ENCODE measurements at places on chromosomes 2 and 18.

DNA sequence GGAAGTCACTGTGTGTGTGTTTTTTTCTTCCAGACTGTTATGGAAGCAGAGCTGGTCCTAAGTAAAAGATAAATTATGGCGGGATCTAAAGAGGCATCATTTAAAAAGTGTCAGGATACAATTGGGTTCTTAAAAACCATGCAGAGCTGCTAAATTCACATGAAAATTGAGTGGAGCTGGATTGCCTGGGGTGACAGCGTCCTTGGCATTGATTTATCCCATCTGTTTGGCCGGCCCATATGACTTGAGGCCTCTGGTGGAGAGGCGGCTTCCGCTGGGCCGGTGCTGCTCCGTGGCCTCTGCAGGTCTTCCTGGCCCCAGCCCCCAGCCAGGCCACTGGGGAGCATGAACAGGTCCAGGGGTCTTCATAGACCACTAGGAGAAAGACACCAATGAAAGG is 165.5 kb downstream of the GLI2 start:
- no peak for DNase-seq

DNA sequence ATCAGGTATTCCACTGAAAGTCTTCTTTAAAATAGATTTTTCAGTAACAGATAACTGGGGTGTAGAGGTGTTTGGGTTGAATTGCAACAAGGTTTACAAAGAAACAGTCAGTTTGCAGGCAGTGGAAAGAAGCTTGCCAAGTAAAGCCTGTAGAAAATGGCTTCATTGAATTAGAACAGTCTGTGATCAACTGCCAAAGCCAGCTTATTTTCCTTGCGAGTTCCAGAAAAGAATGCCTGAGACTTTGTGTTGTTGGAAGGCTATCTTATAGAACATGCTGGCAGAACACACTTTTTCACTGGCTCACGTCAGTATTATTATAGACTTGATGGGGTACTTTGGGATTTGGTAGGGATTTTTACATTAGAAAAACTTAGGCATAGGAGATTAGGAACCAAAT is 601.0 kb downstream of the XIRP2 start:
- no peak for DNase-seq

DNA sequence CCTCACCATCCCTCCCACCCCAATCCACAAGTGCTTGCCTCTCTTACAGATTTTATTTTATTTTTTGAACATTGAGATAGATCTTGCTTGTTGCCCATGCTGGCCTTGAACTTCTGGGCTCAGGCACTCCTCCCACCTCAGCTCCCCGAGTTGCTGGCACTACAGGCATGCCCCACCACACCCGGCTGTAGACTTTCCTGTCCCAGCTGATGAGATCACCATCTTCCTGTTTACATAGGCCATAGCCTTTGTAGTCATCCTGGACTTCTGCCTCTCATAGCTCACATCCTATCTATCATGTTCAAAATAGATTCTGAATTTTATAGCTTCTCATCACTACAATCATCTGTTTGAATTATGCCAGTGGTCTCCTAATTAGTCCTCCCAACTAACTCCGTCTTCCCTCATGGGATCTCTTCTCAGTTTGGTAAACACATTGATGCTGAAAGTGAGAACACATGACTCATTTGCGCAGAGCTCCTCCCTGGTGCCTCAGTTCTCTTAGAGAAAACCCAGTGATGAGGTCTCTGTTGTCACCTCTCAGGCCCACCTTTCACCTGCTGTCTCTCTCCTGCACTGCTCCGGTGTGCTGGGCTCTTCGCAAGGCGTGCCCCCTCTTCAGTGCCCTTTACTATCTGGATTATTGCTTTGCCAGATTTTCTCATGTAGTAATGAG is 243.0 kb downstream of the ZNF407 start:
- peak; percentile 31 for DNase-seq

DNA sequence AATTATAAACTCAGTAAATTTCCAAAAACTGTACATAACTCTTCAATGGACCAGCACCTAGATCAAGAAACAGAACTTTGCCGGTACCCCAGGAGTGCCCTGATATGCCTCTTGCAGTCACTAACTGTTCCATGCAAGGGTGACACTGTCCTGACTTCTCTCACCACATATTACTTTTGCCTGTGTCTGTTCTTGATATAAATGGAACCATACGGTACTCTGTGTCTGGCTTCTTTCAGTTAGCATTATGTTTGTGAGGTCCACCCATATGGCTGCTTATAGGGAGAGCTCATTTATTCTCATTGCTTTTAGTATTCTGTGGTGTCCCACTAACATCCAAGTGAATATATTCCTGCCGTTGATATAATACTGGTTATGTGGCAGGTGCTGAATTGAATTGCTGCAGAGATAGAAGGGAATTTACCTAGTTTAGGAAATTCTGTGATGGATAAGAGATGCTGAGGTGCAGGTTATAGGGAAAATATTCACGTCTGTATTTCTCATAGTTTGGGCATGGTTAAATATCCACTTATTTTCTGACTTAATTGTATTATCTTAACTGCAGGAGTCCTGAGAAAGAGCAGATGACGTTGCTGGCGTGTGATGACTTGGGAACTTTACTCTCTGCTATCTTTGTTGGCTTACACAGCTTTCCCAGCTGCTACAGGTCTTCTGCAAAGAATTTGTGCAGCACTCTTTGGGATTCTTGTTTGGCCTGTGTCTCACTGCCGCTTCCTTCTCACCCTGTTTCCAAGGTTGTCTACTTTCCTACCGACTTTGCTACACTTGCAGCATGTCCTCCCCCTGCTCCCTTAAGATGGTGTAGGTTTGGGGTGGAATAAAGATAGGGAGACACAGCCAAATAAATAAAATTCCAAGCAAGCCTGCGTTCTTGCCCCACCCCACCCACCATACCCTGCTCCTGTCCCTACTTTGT is 107.9 kb downstream of the MAP4K4 start:
- no peak for DNase-seq

DNA sequence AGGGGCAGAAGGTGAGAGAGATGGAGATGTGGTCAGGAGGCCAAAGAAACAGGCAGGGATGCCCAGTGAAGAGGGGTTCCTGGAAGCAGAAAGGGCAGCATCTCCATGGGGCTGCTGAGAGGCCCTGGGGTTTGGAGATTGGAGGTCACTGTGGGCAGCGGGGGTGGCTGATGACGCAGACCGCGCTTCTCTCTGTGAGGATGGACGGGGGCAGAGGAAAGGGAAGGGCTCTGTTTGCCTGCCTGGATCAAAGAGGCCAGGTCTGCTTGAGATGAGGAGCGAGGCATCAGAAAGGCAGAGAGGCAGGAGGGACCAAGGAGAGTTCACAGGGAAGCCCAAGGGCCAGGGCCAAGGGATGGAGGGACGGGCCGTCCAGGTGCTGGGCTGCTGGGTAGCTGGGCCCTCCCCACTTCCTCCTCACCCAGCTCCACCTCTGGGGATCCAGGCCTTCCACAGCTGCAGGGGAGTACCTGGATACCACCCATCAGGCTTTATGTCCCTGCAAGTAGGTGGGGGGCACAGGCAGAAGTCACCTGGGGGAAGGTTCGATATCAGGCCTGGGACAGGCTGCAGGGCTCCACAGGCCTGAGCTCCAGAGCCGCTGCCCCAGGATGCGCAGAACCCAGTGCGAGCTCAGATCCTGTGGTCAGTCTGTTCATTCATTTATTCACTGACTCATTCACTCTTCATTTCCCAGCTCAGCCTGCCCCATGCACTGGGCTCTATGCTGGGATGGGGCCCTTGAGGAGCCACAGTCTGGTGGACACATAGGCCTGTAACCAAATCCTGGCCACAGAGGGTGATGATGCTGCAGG is 30.6 kb downstream of the ADRA2B start:
- no peak for DNase-seq

DNA sequence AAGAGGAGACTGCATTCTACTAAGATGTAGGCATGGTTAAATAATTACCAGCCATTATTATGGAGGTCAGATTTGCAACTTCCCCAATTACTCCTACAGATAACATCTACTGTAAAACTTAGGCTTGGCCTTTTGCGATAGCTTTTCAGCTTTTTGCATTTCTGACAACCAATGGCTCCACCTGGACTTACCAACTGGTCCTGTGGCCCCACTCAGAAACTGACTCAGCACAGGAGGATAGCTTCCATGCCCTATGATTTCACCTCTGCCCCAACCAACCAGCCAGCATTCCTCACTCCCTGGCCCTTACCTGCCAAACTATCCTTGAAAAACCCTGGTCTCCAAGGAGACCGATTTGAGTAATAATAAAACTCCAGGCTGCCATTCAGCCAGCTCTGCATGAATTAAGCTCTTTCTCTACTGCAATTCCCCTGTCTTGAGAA is 28.2 kb downstream of the TUBB6 start:
- no peak for DNase-seq

DNA sequence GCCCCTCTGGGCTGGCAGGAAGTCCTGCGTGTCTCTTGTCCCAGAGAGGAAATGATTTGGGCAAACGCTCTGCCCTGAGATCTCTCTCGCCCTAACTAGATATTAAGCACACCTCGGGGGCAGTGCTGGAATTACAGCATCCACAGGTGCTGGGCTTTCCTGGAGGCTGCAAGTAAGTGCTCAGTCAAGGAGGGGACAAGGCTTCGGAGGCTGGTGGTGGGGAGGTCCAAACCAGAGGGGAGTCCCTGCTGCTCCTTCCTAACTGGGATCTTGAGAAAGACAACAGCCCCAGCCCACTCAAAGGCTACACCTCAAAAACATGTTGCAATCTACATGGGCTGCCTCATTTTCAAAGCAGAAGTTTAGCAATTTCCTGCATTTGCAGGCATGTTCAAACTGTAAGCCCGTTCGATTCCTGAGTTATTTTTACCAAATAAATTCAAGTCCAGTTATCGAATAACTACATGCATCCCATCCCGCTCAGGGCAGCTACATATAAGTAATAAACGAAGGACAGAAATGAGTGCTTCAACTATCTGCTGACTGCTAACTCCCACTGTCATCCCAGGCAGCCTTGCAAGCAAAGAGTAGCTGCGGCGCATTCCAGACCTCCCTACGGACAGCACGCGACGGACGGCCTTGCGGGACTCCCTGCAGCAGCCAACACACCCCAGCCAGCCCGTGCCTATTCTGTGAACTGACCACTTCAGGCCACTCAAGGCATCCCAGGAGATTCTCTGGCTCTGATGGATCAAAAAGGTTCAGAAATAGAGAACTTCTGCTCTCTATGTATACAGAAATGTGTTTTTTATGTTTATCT is 27.5 kb downstream of the ZNF516 start:
- no peak for DNase-seq

GRCh38 chr2:120224256-120224655 is 1.1 kb upstream of the TMEM185B start:
- DNase-seq: no peak

- DNase-seq: no peak
Observed at GRCh38 chr2:126467367-126468054, 188.4 kb upstream of the GYPC start.

GRCh38 chr2:239118675-239119211 is 270.9 kb downstream of the TWIST2 start:
- no peak for DNase-seq

GRCh38 chr2:74379851-74380789 is at the start of gene DCTN1:
Gene DCTN1, minus strand, starts transcription at chr2:74380311. Its CDS starts 274 bp downstream, at chr2:74380037.
- DNase-seq: peak; percentile 9

GRCh38 chr2:215010390-215010789 is 128.0 kb downstream of the ABCA12 start:
- no peak for DNase-seq

DNA sequence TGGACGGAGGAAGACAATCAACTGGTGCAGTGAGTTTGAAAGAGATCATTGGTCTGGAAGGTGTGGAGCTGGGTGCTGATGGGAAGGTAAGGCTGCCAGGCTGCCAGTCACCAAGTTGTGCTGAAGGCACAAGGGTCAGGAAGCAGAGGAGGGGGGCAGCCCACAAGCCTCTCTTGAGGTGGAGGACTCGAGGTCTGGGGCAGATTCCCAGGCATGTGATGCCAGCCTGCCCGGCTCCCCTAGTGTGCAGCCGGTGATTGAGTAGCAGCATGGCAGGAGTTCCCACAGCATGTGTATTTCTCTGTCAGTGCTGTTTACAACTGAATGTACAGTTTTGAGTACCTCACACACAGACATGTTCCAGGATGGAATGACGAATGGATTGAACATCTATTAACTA is 99.3 kb downstream of the CABLES1 start:
- no peak for DNase-seq

All from HS-5 (cell line).